ENCODE measurements at places on chromosomes 7 and 10. TPM values are rescaled to one million over a fixed set of nuclear protein-coding genes. Genes with fewer than 3 reads are reported as not detected.
A peak's percentile ranks its signal among the peaks of the same experiment; 100 is the strongest.

GRCh38 chr7:134755422-134756022 is 23.9 kb upstream of the CALD1 start:
- no peak for DNase-seq

GRCh38 chr7:129769400-129769774 is 157.9 kb downstream of the NRF1 start:
- DNase-seq: no peak

GRCh38 chr10:31678575-31679516 is 249.8 kb downstream of the ARHGAP12 start:
- DNase-seq: no peak

GRCh38 chr7:114979388-114979787 is 57.5 kb downstream of the MDFIC start:
- peak; percentile 86 for DNase-seq

DNA sequence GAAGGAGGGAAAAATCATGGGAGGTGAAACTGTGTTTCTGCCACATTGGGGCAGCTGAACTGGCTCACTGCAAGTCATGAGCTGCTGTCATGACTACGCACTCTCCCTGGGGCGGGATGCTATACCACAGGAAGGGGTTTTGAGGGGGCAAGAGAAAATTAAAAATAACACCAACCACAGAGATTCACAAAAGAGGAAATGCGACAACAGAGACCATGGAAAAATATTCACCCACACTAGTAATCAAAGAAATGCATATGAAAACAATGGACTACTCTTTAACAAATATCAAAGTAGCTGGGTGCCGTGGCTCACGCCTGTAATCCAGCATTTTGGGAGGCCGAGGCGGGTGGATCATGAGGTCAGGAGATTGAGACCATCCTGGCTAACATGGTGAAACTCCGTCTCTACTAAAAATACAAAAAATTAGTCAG is 65.2 kb upstream of the TM9SF3 start:
- no peak for DNase-seq

- no peak for DNase-seq
Measured at GRCh38 chr10:30992681-30993080, 39.0 kb downstream of the ZNF438 start.

DNA sequence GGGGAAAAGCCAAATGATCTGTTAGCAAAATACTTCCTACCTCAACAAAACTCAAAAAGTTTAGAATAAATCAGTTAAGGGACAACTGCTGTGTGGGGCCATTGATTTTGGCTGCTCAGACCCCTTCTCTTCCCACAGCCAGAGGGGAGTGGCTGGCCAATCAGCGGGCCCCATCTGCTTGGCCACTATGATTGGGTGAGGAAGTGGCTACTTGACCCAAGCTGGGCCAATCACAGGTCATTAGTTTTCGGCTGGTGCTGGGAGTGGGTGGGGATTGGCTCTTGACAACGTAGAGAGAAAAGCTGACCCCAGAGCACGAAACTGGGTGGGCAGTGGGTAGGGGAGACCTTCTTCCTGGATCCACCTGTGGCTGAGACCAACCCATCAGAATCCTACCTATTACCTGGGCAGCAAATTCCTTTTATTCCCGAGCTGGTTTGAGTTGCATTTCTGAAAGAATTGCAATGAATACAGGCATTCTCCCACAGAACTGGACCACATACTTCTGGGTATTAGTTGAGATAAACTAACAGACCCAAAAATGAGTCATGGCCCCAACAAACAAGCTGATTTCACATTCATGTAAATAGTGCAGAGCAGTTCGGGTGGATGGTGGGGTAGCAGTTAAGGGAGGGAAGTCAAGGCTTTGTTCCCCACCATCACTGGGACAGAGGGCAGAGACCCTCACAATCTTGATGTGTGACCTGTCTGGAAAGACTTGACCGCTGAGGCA is 35.6 kb upstream of the HMX3 start:
- DNase-seq: no peak

PTPRN2 gene
- total RNA-seq: not detected

LBX1 gene
- total RNA-seq: not detected

HTR5A gene
- not detected for total RNA-seq

LDB1 gene
- total RNA-seq: 126 TPM

ST8SIA6 gene
- not detected for total RNA-seq

All from astrocyte (in vitro differentiated cells and primary cell).